HTR-8/SVneo (cell line): ENCODE measurements at places on chromosomes 5 and 9.

GRCh38 chr5:163447875-163448274 lies 10.5 kb downstream of the CCNG1 start:
- DNase-seq = no peak

DNA sequence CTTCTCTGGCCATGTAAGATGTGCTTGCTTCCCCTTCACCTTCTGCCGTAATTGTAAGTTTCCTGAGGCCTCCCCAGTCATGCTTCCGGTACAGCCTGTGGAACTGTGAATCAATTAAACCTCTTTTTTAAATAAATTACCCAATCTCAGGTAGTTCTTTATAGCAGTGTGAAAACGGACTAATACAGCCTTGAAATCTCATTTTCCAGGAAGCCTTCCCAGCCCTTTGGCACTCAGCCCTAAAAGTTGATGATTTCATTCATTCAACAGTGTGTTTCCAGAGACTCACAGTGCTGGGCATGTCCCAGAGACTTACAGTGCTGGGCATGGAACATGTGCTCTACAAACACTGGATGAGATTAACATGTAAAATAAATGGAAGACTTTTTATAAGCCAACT lies 135.8 kb downstream of the DCP2 start:
- DNase-seq = no peak

DNA sequence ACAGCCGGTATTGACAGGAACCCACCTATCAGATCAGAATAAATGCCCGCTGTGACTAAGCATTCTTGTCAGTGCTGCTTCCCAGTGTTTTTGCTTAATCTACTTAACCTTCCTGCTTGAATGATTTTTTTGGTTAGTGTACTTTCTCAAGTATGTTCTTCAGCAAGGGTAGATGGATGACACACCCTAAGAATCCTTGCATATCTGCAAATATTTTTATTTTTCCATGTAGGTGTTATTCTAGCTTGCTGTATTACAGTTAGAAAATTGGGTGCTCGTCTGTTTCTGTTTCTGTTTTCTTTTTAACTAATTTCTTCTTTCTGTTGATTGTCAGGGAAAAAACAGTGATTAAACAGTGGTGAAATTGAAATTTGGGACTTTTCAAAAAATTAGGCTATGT lies 64.5 kb downstream of the SEC61B start:
- no peak for DNase-seq

GRCh38 chr9:128094950-128095544 lies 27.0 kb downstream of the SLC25A25 start:
- DNase-seq = no peak

GRCh38 chr5:155728857-155729683 lies 597.9 kb upstream of the SGCD start:
- DNase-seq = no peak

- DNase-seq = no peak
These were observed 2.0 kb upstream of the CAMSAP1 start for GRCh38 chr9:135909371-135909770.

DNA sequence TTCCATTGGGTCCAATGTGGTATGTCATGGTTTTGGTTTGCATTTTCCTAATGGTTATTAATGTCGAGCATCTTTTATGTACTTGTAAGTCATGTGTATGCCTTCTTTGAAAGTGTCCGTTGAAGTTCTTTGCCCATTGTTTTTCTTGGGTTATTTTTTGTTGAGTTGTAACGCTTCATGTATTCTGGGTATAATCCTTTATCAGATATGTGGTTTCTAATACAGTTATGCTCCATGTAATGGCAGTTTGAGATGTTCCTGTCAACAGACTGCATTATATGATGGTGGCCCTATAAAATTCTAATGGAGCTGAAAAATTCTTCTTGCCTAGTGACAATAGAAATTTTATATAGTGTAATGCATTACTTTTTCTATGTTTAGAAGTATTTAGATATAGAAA lies 17.2 kb downstream of the RIC1 start:
- no peak for DNase-seq

DNA sequence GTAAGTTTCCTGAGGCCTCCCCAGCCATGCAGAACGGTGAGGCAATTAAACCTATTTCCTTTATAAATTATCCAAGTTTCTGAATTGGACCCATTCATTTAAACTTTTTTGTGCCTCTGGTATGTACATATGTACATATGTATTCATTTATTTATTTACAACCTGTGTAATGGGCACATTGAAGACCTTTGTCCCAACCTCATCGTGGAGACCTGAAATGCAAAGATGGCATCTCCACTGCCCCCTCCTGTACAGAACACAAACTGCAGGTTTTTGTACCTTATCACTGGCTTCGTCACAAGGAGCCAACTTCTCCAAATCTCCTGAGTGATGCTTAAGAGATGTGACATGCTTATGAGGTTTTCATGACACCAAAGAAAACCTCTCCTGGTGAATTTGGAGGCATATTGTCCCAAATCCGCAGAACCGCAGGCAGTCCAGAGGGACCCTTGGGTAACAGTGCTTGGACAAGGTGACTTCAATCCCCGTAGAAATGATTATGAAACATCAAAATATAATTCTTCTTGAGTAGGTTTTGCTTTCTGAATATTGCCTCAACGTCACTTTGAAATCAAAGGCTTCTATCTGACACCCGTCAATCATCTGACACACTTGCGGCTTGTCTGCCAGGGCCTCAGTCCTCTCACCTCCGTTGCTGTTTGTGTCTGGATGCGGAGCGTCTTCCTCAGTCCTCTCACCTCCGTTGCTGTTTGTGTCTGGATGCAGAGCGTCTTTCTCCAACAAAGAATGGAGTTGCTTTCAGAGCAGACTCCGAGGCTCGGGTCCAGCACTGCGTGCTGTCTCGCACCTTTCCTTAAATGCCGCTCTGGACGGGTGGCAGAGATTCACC lies 135.0 kb upstream of the IRX4 start:
- no peak for DNase-seq

DNA sequence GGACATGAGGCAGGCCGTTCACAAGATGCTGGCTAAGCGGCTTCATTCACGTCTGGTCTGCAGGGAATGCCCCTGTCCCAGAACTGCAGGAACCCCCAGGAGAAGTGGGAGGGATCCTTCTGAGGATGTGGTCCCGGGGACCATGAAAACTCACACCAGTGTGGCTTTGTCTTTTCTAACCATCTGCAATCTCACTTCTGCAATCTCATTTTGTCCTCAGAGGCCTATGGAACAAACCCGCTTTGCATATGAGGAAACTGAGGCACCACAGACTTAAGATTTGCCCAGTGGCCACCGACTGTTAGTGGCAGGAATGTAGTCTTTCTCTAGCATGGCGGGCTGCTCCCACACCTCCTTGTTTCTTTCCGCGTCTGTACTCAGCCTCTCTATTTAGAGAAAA lies 6.9 kb downstream of the CXCL14 start:
- no peak for DNase-seq

GRCh38 chr9:28502741-28503140 lies 929.5 kb upstream of the C9orf72 start:
- no peak for DNase-seq

DNA sequence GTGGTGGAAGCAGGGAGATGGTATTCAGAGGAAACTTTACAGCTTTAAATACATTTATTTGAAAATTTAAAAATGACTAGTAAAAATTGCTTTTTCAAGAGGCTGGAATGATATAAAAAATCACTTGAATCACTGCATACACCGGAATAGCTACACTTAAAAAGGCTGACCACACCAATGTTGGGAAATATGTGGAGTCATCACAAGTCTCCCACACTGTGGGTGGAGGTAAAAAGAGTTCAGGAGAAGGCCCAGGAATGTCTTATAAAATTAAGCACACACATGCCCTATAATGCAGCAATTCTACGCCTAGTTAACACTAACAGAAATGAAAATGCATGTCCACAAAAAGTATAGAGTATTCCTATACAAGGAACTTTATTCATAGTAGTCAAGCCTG lies 198.1 kb downstream of the ROR2 start:
- DNase-seq = no peak

DNA sequence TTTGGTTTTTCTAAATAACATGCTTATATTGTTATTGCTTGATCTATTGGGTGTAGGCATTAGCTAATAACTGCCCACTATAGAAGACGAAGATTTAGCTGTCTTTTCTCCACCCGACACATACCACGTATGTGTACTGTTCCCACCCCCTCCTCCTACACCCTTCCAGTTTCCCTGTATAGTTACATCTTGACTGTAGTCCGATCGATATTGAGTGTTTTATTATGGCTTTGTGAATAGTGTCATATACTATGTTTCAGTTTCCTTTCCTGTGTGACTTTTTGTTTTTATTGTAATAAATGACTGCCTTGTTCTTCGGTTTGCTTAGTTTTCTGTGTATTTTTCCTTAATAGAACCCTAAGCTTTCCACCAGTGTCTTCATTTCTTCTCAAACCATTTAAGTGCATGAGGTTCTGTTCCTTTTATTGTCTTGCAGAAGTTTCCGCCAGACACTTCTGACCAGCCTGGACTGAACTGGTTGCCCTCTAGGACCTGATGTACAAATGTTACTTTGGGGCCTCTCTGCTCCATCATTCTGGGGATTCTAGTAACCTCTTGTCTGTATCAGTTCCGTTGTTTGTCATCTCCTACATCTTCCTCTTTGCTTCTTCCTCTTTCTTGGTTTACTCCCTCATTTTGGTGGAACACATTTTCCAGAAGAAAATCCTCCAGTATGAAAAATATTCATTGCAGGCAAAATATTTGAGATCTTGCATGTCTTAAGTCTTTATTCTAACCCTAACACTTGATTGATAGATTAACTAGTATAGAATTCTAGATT lies 61.8 kb downstream of the PRKACG start:
- DNase-seq = no peak

DNA sequence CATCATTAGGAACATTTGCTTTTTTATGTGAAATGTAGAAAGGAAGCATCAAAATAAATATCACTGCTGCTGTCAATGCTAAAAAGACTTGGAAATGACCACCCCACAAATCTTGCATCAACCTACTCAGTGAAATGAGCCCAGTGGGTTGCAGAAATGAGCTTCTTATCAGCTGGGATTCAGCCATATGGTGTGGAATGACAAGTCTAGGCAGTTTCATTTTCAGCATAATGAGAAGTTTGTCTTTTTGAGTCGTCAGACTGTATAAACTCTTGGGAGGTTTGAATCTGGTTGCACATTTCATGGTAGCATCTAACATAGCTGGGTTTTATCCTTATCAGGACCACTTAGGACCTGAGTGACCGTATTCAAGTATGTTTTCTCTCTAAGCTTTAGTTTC lies 251.1 kb upstream of the PPP1R2B start:
- no peak for DNase-seq

DNA sequence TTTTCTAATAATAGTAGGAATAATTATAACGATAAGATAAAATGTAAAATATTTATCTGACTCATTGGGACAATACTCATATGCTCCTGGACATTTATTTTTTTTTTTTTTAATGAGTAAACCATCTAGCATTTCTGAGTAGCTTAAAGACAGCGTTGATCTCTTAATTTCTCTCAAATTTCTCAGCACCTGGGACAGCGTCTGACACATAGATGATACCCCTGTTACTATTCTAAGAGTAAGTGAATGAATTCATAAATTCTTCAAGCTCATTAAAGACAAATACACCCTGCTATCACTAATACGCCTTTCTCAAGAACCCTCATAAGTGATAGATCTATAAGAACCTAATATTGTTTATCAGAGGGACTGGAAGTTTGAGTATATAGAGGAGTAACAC lies 12.0 kb upstream of the HTR4 start:
- DNase-seq = no peak

DNA sequence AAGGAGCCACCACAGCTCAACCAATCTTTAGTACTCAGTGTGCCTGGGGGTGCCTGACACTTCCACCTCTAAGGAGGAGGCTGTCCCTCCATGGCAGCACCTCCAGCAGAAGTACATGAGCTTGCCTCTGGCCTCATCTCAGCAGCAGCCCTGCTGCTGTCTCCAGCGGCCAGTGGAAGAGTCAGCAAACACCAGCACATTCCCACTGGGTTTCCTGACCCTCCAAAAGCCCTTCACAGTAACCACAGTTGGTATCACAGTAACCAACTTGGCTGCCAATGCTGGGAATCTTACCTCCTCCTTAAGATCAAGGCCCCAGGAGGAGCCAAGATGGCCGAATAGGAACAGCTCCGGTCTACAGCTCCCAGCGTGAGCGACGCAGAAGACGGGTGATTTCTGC lies 29.4 kb downstream of the FSTL4 start:
- DNase-seq = no peak

- no peak for DNase-seq
These were observed 461.9 kb upstream of the COX7C start for GRCh38 chr5:86155796-86156195.

GRCh38 chr9:6944896-6945295 lies 187.1 kb downstream of the KDM4C start:
- no peak for DNase-seq

GRCh38 chr9:136690104-136690805 lies 3.0 kb upstream of the AGPAT2 start:
- DNase-seq = no peak

DNA sequence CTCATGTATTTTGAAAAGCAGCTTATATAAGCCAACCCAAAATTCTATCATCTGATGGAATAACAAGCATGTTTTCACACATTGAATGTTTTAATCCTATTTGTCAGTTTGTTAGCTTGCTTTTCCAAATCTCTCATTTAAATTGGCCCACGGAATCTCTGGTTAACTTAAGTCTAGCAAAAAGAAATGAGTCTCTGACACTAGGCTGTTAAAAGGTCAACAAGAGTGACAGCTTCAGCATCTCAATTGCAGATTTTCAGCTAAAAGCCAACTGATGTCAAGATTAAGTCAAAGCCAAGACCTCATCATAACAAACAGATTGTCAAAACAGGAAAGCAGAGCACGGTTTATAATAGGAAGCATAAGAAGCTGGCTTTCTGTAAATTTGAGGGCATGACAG lies 49.4 kb upstream of the CDH9 start:
- DNase-seq = no peak

DNA sequence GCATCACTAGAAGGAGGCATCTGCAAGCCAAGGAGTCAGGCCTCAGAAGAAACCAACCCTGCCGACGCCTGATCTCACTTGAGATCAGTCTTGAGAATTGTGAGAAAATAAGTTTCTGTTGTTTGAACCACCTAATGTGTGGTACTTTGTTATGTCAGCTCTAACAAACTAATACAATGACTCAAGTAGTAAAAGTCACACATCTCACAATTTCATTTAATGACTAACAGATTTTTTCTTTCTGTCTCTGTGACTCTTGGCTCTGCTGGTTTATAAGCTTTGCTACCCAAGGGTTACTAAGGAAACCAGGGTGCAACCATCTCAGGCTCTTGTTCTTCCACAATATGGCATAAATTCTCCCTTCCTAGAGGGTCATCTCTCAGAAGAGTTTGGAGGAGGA lies 315.8 kb upstream of the GRAMD2B start:
- DNase-seq = no peak

DNA sequence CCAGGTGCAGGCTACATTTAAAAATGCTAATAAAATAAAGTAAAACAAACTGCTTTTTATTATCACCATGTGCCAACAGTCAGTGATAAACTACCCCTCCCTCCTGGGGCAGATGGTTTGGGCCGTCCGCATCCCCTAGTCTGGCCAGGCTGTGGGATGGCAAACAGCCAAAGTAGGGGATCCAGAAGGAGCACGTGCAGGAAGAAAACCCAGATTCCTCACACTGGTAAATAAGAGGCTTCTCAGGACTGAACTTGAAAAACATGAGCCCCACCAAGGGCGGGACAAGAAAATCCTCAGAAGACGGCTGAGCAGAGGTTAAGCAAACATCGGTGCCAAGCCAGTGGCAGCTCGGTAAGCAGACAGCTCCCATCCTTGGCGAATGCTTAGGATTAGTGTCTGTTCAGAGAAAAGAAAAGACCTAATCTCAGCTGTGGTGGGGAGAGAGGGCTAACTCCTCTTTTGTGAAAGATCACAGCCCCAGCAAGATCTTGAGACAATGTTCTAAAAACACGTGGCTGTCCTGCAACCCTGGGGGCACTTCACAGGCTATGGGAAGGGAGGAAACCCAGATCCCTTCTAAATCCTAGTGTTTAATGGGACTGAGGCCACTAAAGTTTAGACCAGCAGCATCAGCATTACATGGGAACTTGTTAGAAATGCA lies 46.5 kb upstream of the GDNF start:
- no peak for DNase-seq
